ENCODE measurements at places on chromosomes 16 and 17.

DNA sequence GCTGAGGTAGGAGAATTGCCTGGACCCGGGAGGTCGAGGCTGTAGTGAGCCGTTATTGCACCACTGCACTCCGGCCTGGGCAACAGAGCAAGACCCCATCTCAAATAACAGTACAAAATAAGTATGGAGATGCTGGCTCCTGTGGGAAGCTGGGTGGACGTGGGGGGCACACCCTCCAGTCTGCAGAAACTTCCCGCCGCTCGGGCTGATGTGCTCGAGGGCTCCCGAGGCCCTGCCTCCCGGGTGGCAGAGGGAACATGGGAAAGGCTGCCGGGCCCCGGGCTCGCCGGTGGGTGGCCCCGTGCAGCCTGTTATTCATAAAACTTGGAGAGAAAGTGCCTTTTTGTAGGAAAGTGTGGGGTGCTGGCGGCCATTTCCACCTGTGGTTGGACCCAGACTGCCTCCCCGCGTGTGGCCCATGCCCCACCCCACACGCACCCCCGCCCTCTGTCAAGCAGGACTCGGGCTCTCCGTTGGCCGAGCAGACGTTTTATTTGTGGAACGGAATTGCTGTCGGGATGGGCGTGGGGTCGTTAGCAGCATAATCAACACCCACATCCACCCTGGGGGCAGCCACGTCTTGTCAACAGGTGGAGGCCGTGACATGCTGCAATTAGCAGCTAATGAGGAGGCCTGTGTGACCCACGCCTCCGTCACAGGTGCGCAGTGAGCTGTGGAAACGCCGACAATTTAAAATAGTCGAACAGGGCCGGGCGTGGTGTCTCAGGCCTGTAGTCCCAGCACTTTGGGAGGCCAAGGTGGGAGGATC, 7.4 kb upstream of the CIAO3 start:
- no peak for DNase-seq

GRCh38 chr17:66772148-66772812, 62.6 kb upstream of the CACNG5 start:
- DNase-seq: no peak

GRCh38 chr17:39621523-39622379, 5.0 kb upstream of the PPP1R1B start:
- peak; percentile 89 for DNase-seq

DNA sequence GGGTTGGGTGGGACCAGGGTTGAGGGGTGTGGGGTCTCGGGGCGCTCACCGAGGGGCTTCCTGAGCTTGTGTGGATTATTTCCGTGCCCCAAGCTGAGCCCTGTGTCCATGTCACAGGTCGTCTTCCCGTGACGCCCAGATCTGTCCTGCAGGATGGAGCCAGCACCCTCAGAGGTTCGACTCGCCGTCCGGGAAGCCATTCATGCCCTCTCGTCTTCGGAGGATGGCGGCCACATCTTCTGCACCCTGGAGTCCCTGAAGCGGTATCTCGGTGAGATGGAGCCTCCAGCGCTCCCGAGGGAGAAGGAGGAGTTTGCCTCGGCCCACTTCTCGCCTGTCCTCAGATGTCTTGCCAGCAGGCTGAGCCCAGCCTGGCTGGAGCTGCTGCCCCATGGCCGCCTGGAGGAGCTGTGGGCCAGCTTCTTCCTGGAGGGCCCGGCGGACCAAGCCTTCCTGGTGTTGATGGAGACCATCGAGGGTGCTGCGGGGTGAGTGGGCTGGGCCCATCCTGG, 1.0 kb downstream of the TELO2 start:
- no peak for DNase-seq

DNA sequence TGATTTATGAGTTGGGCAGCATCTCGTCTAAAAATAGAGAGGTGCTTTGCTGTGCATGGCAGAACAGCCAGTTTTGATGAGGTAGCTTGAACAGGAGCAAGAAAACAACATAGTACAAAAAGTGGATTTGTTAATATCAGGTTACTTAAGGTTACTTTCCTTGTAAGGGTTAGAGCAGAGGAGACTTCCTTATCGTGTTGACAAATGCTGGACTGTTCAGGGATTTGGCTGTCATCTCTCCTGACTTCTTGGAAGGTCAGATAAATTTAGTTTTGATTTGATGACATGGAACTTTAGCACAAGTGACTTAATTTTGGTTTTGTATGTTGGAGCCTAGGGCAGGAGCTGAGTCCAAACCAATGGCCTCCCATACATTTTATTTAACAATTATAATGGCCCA, 163.9 kb upstream of the ELAC2 start:
- DNase-seq: no peak

DNA sequence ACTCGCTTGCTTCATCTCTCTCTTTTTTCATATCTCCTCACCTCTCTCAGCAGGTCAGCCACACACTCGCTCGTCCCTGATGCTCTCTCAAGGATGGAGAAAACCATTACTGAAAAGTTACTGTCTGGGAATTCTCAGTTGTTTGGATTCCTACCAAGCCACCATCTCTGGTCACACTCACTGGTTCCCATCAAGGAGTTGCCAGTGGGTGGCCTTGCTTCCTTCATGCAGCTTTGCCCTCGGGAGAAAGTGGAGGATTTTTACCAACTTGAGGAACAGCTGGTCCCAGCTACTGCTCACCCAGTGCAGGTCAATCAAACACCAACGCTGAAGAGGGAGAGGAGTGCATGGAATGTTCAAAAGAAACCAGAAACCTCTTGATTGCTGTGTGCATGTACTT, 25.3 kb downstream of the MEOX1 start:
- no peak for DNase-seq

GRCh38 chr17:43534909-43535308, 11.2 kb downstream of the ETV4 start:
- DNase-seq: no peak

DNA sequence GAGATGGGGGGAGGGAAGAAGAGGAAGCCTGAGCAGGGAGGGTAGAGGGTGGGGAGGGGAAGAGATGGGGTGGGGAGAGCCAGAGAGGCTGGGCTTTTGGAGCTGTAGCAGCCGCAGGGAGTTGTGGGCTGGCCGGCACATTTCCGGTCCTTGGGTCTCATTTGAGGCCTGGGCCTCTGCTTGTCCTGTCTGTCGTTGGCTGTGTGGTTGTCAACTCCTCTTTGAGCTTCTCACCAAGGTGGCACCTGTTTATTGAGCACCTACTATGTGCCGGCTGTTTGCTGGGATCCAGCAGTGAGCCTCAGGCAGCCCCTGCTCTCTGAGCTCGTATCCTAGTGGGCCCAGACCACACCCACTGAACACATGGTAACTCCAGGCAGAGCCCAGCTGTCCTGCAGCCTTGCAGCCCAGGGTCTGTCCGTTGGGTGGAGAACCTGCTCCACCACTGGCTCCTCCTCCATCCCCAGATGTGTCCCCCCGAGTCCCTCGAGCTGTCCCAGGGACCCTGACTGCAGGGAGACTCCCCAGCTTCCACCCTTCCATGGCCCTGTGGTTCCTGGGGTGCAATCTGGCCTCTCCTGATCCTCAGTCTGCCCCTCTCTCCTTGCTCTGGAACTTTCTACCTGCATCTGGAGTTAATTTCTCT, 164.9 kb downstream of the IRF8 start:
- no peak for DNase-seq

DNA sequence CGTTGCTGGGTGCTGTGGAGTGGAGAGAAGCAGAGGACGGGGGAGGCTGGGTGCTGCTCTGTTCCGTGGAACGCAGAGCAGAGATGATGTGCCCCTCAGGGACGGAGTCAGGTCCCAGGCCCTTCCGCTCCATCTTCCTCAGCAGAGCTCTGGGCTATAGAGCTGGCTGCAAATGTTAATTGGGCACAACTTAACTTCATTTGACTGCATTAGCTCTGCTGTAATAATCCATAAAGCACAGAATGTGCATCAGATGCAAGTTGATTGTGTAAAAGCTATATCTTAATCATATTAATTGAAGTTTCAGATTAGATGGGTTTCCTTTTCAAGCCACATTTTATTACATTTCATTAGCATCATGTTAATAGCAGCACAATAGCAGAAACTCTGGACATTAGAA, 212.6 kb downstream of the ABCC12 start:
- no peak for DNase-seq

GRCh38 chr16:19290860-19291259, 5.3 kb downstream of the CLEC19A start:
- no peak for DNase-seq

DNA sequence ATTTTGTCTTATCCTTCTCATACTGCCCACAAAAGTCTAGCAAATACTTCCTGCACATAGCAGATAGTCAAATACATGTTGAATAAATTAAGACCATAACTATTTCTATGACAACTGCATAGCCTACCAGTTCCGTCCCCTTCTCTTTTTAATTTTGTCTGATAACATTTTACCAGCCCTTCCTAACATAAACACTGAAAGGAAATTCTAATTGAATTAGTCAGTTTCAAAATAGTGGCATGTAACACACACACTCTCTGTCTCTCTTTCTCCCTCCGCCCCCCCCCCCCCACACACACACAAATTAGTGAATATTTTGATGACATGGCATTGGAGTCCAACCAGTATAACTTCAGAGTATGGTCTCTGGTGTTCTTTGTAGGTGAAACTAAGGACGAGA, 41.8 kb downstream of the TNRC6C start:
- DNase-seq: no peak

DNA sequence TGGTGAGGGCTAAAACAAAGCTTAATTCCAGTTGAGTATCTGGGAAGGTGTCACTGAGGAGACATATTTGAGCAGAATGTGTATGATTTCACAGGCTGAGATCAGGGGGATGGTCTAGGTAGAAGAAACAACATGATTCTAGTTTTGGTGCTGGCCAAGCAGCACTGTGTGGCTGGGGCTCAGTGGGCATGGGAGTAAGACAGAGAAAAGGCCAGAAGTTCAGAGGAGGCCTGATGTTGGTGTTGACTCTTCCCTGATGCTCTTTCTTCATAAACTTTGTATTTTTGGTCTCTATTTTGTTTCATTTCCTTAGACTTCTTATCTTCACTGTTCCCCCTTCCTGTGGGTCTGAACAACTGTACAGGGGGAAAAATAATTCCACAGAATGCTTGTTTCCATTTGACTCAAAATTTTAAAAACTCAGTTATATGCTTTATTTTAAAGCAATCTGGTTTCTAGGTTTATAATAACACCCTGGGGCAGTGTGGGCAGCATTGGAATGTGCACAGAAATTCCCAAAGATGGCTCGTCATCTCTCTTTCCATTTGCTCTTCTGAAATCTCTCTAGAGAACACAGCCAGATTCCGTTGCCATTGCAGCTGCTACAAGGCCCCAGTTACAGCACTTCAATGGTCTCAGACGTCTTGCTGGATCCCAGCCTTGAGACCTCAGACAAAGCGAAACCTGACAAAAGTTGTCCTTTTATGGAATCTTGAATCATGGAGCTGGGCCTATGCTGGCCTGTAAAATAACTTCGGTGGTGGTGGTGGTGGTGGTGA, 68.3 kb downstream of the SNX11 start:
- no peak for DNase-seq

- DNase-seq: no peak
Measured at GRCh38 chr17:59368218-59368857, 36.9 kb downstream of the YPEL2 start.

DNA sequence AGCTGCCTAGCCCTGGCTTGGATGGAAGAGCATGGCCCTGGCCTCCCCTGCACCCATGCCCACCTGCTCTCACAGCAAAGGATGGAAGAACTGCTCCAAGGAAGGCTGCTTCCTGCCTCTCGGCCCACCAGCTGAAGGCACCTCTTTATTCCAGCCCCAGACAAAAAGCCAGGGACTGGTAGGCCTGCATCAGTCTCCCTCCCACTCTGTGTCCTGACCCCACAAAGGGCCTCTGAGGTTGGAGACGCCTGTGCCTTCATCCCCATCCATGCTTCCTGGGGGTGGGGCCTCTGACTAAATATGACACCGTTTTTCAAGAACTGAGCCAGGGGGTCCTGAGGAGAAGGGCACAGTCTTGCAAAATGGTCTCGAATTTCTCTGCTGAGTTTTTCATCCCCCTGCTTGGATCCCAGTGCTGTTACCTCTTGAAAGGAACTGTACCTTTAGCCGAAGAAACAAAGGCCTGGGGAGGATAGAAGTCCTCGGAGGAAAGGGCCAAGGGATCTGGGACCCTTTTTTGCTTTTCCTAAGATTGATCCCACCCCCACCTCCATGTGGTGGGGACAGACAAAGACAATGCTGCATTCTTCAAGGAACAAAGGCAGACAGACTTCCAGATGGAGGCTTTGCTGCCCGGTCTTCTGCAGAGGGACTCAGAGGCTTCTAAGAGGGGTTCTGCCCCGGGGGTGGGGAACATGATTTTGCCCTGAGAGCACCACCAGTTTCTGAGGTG, 5.2 kb downstream of the C17orf50 start:
- DNase-seq: no peak

- DNase-seq: peak; percentile 50
Measured at GRCh38 chr16:31695667-31696066, 168.0 kb downstream of the AHSP start.

- peak; percentile 99 for DNase-seq
Measured at GRCh38 chr16:4624015-4624826, at the start of gene MGRN1. MGRN1 (plus strand) TSS chr16:4624826; CDS start chr16:4624961, 135 bp downstream.

GRCh38 chr17:4588898-4589625, 4.7 kb downstream of the SMTNL2 start:
- DNase-seq: no peak

DNA sequence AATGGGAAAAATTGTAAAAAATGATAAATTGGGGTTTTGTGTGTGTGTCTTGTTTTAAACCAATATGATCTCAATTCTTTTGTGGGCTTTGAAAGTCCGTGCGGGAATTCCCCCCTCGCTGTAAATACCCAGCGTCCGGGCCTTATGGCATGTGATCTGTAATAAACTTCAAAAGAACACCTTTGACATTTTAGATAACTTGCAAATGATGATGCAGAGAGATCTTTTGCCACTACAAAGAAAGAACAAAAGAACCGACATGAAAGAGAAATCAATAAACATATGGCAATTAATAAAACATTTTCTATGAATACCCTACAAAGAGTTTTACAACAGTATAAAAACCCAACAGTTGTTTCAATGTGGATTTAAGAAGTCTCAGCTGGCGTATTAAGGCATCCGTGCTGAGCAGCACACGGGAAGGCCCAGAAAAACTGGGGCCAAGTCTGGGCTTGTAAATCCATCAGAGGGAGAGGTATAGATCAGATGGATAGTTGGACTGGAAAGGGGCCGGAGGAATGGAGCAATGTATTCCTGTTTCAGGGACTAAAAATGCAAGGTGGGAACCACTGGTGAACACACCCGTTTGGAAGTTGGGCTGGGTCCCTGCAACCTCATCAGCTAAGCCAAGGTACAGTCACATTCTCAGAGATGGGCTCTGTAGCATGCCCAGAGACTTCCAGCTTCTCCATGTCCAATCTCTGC, 115.2 kb downstream of the IRX5 start:
- no peak for DNase-seq

GRCh38 chr17:30290696-30291542, 825 bp downstream of the BLMH start:
- DNase-seq: peak; percentile 18

- DNase-seq: no peak
Measured at GRCh38 chr17:49850218-49850610, 2.3 kb upstream of the TAC4 start.

Measured in suppressor macrophage treated with lipopolysaccharide for 4 hours (primary cell).